Aorta (tissue), 5 donors: ENCODE measurements at places on chromosomes 1 and 21. TPM values are rescaled to one million over a fixed set of nuclear protein-coding genes. Genes with fewer than 3 reads are reported as not detected.

Gene PLD5
- 9.2 TPM for total RNA-seq

- H3K27ac ChIP-seq: no peak overlapping the region
- no peak for DNase-seq
- H3K4me1 ChIP-seq: no peaks in the 10 kb centered on the region
- H3K4me3 ChIP-seq: no peak overlapping the region
These were observed 3.0 kb upstream of the PDC start for GRCh38 chr1:186463926-186464325.

DNA sequence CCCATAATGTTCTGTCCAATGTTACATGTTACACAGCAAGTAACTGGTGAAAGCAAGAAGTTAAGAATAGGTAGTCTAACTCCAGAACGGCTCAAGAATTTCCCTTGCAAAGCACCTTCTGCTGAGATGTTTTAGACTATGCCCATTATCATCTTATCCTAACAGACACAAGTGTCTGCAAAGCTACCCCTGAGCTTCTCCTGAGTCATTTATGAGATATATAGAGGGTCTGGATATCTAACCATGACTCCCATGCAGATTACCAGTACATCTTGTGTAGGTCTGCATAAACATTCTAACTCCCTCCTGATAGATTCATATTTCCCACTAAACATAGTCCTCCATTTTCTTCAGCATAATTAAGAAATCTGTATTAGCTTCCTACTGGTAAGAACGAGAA lies 171.7 kb downstream of the COQ8A start:
- H3K27ac ChIP-seq: no peak overlapping the region
- DNase-seq: no peak
- H3K4me3 ChIP-seq: no peak overlapping the region
- H3K4me1 ChIP-seq: no peaks in the 10 kb centered on the region
- no peaks in the 10 kb centered on the region for H3K27me3 ChIP-seq

DNA sequence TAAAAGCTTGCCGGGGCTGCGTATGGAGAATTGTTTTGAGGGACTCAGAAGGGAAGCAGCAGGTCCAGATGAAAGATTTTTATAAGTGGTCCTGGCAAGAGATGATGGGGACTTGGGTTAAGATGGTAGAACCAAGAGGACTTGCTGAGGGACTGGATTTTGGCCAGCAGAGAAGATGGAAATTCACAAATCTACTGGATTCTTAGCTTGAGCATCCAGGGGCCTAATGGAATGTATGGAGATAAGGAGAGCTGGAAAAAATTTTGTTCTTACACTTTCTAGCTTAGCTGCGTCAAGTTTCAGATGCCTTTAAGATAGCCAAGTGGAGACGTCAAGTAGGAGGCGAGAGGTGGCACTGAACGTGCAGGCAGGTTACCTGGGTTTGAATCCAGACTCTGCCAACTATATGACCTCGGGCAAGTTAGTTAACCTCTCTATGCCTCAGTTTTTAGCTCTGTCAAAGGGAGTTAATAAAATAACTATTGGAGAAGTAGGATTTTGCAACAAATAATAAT lies 3.4 kb upstream of the RBP7 start:
- H3K4me3 ChIP-seq: no peak overlapping the region
- no peaks in the 10 kb centered on the region for H3K27me3 ChIP-seq
- no peaks in the 10 kb centered on the region for H3K36me3 ChIP-seq
- no peaks in the 10 kb centered on the region for H3K4me1 ChIP-seq
- no peak overlapping the region for H3K27ac ChIP-seq
- DNase-seq: no peak

- no peak overlapping the region for H3K4me3 ChIP-seq
- peaks cover 8% of the 10 kb centered on the region for H3K36me3 ChIP-seq
- no peaks in the 10 kb centered on the region for H3K27me3 ChIP-seq
- no peak for DNase-seq
- no peak overlapping the region for H3K27ac ChIP-seq
- H3K4me1 ChIP-seq: no peaks in the 10 kb centered on the region
These were observed 28.0 kb upstream of the TMEM222 start for GRCh38 chr1:27293915-27294314.

Gene XCL1
- not detected for total RNA-seq
